HS-27A (cell line): ENCODE measurements at places on chromosomes 4 and X.

GRCh38 chr4:23779839-23780238 lies 110.0 kb downstream of the PPARGC1A start:
- no peak for DNase-seq

GRCh38 chrX:104122829-104123228 lies 10.5 kb downstream of the ZCCHC18 start:
- DNase-seq = no peak

GRCh38 chr4:147526272-147526654 lies 45.4 kb downstream of the EDNRA start:
- no peak for DNase-seq

DNA sequence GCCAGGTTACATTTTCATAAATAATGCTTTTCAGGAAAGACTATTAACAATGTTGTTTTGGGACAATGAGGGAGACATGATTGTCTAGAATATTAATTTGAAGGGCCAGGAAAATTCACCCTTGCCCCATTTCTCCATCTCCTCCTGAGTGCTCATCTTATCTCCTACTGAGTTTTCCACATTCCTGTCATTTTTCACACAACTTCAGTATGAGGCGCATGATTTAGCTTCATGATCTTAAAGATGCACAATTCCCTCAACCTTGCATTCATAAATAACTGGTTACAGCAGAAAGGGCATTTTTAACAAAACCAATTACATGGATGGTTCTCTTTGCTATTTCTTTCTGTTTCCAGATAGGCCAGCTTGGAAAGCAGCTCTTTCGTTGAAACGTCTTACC lies 1699.2 kb upstream of the IGFBP7 start:
- DNase-seq = no peak

DNA sequence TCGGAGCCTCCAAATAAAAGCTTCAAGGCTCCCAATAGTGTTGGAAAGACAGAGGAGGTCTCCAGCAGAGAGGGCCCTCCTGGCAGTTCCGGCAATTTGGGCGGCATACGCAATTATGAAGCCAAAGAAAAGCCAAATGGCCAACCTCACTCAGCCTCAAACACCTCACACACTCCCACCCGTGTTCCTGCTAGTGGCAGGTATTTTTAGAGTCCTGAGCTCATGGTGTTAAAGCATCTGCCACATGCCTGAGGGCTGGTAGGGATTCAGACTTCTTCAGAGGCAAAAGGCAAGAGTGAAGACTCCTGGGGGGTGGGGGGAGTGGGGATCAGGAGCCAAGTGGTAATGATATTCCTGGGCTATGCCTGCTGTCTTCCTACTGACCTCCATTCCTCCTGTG lies 7.4 kb downstream of the RAB33A start:
- DNase-seq = no peak

DNA sequence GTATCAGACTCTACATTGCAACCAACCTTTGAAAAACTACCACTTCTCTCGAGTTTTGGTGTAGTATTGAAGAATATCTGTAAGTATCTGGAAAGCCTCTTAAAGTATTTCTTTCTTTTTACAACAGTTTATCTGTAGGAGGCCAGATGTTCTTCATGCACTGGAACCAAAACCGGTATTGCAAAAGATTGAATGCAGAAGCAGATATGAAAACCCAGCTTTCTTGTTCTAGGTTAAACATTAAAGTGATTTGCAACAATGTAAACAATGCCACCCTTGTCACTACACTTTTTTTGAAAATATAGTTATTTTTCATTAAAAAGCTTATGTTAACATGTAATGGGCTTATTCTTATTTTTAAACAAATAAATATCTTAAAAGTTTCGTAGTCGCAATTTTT lies 27.2 kb downstream of the PLS3 start:
- no peak for DNase-seq
